Right ventricle myocardium superior (tissue), 1 donor: ENCODE measurements at places on chromosomes 2 and 18.

DNA sequence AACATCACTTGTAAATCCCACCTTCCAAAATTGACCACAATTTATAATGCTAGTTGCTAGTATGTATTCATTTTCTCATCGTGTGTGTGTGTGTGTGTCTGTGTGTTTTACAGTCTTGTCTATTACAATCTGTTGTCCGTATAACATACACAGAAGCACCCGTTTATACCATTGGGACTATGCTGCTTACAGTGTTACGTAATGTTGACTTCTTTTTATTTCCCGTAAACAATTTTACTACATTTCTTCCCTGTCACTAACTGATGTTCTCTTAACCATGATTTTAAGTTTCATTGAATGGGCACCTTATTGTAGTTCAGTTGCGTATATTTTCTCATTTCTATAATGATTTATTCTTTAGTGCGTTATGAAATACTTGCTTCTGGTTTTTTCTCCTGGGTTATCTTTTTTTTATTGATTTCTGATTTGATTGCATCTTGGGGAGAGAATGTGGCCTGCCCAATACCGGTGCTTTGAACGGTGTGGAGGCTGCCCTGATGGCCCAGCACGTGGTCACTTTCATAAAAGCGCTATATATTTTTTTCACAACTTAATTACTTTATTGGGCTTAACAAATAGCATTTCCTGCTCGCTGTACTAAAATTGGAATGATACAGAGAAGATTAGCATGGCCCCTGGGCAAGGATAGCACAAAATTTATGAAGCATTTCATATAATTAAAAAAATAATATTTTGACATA is 14.5 kb upstream of the ASB1 start:
- no peak for DNase-seq

DNA sequence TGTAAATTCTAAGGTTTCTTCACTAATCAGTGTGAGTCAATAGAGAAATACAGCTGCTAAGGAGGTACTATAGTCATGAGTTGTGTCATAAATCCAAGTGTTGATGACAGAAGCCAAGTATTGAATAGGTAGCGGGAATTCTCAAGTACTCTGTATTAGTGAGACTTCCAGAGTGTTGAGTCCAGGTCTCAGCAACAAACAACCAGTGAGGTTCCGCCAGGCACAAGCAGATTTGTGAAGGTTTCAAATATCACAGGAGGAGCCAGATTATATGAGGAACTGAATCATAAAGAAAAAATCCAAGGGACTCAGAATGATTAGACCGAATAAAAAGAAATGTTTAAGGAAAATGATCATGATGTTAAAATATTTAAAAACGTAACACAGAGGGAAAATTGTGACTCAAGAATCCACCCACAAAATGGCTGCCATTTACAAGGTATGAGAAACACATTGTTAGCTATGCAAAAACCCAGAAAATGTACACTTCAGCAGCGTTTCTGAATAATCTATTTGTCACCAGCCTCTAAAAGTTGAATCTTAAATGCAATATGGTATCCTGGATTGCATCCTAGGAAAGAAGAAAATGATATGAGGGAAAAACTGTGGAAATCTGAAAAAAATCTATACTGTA is 27.3 kb upstream of the EVA1A start:
- no peak for DNase-seq

DNA sequence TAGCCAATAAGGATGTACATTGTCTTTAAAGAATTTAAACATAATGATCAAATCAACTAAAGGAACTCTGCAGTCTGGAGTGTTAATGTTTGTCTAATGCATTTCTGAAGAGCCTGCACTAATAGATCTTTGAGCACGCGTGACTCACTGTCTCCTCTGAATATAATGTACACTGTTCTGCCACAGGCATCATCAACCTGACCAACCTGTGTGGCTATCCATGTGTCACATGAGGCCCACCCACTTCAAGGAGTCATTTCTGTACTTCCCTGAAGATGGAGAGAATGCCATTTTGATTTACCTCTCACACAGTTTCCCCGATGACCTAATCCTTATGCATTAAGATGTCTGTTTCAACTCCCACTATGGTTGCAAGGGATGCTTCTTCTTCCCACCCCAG is 434.0 kb upstream of the SPHKAP start:
- no peak for DNase-seq

DNA sequence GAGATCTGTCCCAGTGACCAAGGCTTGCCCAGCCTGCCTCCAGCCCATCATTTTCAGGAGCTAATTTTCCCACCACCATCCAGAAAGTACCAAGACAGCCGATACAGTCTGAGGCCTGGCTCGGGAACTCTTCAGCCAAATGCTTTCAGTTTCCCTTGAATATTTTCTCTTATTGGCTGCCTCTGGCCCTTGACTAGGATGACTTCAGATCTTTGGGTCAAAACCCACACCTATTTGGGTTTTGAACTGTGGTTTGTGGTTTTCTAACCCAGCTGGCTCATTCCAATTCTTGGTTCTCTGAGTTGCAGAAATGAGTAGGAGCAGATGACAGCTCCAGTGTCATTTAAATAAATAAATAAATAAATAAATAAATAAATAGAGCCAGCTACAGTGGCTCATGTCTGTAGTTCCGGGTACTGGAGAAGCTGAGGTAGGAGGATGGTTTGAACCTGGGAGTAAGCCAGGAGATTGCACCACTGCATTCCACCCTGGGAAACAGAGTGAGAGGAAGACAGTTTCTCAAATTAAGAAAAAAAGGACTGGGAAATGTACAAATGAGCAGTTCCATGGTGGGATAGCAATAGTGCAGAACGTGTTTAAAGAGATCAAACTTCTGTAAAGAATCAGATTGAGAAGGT is 465.0 kb upstream of the SOX11 start:
- no peak for DNase-seq

GRCh38 chr2:115942800-115943199 is 1500.4 kb downstream of the DPP10 start:
- no peak for DNase-seq

- no peak for DNase-seq
Observed at GRCh38 chr2:71474744-71475397, 21.5 kb downstream of the DYSF start.

- no peak for DNase-seq
Observed at GRCh38 chr2:18413676-18414396, 146.6 kb downstream of the RDH14 start.
